Head of caudate nucleus (tissue), 42 donors: ENCODE measurements at places on chromosomes 11 and 22.
A peak's percentile ranks its signal among the peaks of the same experiment; 100 is the strongest.

DNA sequence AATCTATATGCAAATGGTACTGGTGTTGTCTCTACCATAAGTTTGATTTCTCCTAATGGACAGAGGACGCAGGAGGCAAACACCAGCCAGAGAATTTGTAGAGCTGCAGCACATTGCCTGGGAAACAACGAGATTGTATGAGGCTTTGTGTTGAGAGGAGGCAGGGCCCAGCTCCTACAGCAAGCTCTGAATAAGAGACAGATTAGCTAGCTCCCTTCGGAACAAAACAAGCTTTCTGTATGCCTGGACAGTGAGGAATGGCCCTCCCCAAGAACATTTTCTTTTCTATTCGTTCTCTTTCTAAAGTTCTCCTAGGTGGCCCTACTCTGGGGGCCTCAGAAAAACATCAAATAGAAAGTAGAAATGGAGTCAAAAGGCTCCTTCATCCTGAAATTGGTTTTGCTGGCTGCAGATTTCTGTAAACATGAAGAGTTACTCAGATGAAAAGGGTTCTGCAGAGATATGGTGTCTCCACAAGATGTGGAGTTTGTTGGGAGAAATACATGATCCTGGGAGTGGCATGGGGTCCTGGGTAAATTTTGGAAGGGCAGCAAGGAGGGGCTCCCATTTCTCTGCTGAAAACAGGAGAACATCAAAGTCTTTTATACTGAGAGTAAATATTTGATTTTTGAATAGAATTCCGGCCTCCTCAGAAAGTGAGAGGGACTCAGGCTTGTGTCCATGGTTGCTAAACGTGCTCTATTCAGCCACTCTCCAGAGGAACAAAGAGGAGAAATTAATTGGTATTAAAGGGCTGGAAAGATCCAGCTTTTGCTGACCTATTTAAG, 6.8 kb upstream of the HEPACAM start:
- no peak for DNase-seq

DNA sequence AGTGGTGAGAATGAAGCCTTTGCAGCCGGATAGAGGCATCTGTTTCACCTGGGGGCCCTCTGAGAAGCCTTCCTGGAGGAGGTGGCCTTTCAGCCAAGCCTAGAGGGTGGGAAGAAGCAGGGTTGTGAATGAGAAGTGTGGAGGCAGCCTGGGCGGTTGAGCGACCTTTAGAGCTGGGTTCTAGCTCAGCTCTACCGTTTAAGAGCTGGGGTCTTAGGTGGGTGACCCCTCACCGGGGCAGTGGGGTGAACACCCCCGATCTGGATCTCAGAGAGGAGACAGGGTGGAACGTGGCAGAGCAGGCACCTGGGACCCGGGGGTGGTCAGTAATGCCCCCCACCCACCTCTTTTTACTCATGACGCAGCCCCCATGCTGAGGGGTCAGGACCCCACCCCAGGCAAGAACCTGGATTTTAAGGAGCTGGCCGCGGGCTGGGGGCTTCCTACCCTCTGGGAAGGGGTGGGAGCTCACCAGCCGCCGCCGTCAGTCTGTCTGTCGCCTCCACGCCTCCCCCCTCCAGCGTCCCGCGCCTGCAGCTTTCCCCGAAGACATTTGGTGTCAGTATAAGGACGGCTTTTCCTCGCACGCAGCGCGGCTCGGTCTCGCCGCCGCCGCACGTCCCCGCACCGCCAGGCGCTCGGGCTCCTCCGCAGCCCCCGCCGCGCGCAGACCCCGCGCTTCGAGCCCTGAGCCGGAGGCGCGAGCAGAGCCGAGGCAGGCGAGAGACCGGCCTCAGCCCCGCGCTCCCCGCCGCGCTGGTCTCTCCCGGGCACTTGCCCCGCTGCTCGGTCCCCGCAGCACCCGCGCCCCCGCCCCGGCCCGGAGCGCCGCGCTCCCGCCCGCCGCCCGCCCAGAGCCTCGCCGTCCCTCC, 13.3 kb upstream of the CACNA1I start:
- DNase-seq: peak; percentile 50

GRCh38 chr11:116598036-116598435, 174.8 kb downstream of the BUD13 start:
- no peak for DNase-seq

DNA sequence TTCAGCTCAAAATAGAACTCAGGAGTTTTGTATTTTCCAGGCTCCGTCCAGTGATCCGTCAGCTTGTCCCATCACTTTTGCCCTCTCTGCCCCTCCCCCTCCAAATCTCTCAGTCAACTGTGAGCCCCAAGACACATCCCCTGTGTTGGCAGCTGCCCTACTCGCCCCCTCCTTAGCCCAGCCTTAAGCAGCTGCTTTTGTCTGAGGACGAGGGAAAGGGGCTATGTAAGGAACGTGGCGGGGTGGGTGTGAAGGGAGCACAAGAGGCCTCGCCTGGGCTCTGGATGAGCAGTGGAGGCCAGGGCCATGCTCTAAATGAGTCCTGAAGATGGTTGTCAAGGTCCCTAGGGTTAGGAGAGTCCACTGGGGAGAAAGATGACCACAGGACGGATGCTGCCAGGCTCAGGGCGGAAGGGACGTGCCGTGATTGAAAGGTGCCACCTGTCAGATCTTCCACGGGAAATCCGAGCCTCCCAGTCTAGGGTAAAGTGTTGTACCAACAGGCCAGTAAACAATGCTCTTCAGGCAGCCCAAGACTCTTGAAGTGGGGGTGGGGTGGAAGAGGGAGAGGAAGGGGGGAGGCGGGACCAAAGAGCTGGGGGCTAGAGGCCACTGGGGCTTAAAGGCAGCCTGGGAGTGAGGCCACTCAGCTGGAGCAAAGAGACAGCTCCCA, at the start of gene SMTNL1:
SMTNL1 (plus strand) TSS at position 649 of the 673 bp plus-strand sequence. CDS start 5,048 bp downstream, outside the sequence.
- DNase-seq: no peak

GRCh38 chr22:35102663-35103062, 36.7 kb downstream of the ISX start:
- DNase-seq: no peak

GRCh38 chr11:117175104-117175503, 3.4 kb upstream of the SIDT2 start:
- DNase-seq: no peak
